ENCODE measurements at places on chromosomes 1 and 21.
A peak's percentile ranks its signal among the peaks of the same experiment; 100 is the strongest.

DNA sequence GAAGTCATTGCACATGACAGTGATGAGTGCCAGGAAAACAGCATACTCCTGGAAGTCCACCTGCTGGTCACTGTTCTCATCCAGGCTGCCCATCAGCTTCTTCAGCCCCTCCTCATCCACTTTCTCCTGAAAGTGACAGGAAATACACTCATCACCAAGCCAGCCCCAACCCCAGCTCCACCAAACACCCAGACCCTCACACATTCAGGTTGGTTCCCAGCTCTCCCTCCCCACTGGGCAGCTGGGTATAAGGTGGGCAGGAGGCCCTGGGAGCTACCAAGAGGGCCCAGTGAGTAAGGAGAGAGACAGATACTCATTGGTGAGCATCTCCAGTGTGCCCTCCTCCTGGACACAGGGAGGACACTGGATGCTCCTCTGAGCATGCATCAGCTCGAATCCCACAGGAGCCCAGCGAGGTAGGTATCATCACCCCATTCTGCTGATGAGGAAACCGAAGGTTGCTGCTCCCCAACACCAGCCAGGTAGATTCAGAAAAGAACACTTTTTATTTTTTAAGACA is 4.1 kb downstream of the S100A2 start:
- DNase-seq: no peak

GRCh38 chr1:204841798-204842197 is 28.9 kb upstream of the NFASC start:
- DNase-seq: no peak

- DNase-seq: no peak
Observed at GRCh38 chr1:219460896-219461815, 151.7 kb downstream of the ZC3H11B start.

DNA sequence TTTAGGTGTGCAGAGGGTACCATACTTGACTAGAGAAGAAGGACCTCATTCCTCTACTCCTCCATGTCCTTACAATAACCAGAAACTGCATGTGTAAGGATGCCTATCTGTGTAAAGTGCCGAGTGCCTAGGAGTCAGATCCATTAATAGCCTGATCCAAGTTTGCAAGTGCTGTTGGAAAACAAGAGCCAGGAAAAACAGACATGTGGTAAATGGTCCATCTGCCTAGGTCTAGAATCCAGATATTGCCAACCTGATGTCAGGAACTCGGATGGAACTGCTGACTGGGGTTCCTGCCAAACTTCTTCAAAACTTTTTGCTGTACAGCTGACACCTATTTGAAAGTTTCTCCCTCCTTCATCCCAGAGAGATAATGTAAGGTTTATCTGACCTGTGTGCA is 239.4 kb upstream of the CAMK1G start:
- no peak for DNase-seq

DNA sequence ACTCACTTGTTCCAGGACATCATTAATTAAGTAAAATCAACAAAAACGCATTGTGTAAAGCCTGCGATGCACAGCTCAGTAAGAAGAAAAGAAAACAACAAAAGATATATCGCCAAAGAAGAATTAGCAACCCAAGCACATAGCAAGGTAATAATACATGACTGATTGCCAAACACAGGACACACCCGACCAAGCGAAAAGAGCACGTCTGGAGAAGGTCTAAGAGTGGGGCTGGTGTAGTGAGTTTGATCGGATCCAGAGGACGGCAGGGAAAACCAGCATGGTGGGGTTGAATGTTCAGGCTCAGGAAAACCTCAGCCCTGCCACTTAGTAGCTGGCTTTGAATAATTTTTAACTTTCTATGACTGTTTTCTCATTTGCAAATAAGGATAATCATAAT is 69.8 kb downstream of the JAK1 start:
- DNase-seq: peak; percentile 72

DNA sequence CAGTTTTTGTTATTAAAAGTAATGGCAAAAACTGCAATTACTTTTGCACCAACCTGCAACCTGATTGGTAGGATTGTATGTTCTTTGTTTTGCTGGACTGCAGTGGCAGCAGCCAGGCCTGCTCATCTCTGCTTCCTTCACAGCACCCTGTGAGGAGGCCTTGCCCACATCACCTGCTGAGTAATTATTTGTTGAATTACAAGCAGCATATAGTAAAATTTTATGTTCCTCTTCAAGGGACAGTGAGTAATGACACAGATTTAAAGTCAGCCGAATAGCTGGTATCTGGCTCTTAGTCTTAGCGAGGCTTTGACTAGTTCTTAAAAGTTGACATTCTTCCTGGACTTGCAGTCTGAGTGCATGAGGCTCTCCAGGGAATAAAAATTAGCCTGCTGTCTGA is 435.1 kb downstream of the PRDM2 start:
- peak; percentile 7 for DNase-seq

- DNase-seq: peak; percentile 87
Observed at GRCh38 chr1:23916209-23917131, 3.3 kb upstream of the CNR2 start.

DNA sequence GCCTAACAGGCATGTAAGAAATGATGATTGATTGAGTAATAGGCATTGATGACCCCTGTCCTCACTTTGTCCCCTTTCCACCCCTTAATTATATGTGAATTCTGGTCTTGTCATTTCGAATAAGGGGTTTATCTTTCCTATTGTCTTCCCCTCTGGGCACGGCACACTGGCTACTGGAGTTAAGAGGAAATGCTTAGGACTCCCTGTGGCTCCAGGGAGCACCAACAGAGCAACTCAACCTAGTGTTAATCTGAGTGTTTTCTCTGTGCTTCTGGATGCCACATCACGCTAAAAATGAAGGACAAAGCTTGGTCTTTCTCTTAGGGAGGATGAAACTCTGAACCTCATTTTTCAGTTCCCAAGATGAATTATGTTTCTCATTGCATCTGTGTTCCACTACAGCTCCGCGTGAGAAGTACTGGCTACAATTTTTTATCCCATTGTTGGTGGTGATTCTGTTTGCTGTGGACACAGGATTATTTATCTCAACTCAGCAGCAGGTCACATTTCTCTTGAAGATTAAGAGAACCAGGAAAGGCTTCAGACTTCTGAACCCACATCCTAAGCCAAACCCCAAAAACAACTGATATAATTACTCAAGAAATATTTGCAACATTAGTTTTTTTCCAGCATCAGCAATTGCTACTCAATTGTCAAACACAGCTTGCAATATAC is 5.3 kb downstream of the FCER1A start:
- DNase-seq: no peak

- no peak for DNase-seq
Observed at GRCh38 chr1:150791585-150791984, 16.5 kb downstream of the CTSK start.

GRCh38 chr1:114154963-114155322 is 1.3 kb upstream of the SYT6 start:
- DNase-seq: peak; percentile 16

GRCh38 chr1:93910305-93910704 is 1.1 kb upstream of the GCLM start:
- DNase-seq: no peak

DNA sequence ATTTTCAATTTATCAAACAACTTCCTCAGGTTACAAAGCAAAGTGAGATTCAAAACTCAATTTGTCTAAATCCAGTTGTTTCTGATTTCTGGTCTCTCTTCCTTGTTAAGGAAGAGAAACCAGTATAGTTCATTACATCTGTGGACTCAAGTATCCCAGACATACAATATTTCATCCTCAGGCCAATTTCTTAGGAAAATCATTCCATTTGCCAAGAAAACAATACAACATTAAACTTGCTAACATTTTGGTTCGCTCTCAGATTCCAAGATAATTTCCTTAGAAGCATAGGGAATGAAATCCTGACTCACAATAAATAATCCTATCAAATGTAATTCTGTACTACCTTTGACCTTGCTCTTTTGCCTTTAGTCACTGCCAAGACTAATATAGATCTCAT is 11.2 kb upstream of the TTLL7 start:
- no peak for DNase-seq

DNA sequence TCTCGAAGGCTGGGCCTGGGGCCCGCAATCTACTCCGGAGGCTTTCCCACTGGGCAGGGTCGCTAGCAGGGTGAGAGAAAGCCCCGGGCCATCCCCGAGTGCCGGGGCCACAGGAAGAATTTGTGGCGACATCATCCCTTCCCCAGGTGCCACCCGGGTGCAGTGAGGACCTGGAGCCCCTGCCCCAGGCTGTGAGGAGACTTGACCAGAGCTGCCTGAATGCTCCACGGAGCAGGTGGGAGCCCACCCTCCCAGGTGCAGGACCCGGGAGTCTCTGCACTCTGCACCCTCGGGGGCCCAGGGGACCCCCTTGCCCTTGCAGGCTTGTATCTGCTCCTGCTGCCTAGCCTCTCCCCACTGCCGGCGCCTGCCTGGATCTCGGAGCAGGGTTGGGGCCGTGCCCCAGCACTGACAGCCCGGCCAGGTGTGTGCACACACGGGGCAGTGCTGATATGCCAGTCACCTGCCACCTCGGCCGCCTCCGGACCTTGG is 67.5 kb upstream of the RGS7 start:
- no peak for DNase-seq

- DNase-seq: no peak
Observed at GRCh38 chr21:32889596-32889995, 118.0 kb upstream of the PAXBP1 start.

DNA sequence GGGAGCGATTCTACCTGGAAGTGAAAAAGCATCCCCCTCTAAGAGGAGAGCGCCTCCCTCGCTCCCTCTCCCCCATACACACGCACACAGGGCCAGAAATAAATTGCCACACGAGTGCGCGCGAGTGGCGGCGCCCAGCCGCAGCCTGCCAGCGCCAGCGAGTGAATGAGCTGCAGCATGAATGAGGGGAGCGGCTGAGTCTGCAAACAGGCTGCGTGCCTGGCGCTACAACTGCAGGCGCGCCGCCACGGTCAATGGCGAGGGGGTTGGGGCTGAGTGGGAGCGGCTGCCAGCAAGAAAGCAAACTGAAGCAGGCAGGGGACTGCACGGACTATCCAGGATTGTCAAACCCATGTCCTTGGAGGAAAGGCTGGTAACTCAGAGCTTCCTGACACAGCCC is 2.2 kb downstream of the CAMK1G start:
- DNase-seq: peak; percentile 39

DNA sequence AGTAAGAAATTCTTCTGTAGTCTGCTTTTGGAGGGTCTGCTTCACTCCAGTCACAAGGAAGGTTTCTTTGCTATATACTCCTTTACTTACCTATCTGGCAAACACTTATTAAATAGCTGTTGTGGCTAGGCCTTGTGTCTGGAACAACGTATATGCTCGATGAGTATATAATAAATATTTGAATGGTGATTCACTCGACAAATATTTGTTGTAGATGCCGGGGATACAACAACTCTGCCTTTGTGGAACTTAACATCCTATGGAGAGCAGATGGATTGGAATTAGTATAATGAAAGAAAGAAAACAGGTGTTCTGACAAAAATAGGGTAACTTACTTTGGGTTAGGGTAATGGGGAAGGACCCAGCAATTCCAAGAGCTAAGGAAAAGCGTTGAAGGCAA is 31.1 kb downstream of the KPNA6 start:
- DNase-seq: peak; percentile 29

GRCh38 chr1:41752514-41753170 is 166.1 kb downstream of the HIVEP3 start:
- no peak for DNase-seq

DNA sequence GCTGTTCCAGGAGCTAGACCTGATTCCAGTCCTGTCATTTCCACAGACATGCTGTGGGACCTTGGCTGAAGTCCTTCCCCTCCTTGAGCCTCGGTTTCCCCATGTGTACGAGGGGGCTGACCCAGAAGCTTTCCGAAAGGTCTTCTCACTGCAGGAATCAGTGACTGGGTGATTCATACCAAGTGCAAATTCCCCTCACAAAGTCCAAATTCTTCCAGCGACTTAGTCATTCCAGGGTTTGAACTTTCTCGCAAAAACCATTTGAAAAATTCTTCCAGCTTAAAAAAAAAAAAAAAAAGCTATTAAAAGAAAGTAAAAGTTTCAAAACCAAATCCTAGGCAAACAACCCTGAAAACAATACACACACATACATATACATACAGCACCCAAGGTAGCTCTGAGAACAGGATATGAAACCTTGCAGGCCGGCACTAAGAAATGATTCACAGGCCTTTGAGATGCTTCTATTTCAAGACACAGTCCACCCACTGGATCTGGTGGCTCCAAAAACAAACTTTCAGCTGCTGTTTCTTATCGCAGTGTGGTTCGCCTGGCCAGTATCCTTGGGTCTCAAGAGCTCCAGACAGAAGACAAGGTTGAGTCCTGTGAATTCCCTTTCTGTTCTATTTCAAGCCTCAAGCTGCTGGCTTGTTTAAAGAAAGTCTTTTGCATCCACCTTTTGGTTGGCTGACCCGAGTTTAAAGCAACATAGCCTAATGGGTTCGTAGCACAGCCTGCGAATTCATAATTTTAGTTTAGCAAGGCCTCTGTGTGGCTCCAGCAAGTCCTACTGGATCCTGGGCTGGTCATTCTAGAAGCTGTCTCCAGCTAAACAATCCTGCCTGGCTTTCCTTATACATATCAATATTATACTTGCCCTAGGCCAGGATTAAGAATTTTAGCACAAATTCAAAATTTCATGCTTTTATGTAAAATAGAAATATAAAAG is 18.0 kb upstream of the ID3 start:
- peak; percentile 81 for DNase-seq

DNA sequence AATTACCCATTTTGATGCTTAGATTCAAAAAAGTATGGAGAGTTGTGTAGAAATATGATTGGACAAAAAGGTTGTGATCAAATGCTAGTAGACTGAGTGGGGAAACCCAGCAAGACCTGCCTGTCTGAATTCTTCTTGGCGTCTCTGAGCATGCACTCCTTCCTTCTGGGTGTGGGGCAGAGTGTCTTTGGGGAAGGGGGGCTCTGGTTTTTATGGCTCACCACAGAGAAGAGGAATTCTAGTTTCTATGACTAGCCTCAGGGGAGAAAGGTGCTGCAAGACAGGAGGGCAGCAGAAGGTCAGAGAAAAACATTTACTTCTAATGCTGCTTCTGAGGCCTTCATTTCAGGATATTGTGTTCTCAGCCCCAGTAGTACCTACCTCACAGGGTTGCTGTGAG is 33.9 kb upstream of the PIGC start:
- DNase-seq: peak; percentile 27

DNA sequence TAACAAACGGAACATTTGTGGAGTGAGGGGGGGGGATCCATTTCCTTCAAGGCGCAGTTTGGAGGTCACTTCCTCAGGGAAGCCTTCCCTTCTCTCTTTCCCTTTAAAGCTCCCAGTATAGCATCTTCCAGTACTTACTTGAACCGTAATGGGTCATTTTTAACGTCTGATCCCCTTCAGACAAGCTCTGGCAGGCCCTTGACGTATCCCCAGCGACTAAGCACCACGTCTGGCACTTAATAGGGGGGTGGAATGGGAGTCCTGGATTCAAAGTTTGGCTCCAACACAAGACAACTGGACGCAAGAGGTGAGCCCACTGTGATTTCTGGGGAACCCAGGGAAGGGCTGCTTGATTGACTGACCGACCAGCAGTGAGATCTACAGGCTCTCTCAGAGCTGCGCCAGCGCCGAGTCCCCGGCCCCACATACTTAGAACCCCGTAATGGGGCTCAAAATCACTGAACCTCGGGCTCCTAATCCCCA is 441 bp downstream of the YARS1 start:
- DNase-seq: peak; percentile 42

Data from kidney tubule cell (primary cell).